Fibroblast of lung (primary cell): ENCODE measurements at places on chromosomes 6 and 20.

GRCh38 chr6:156555116-156555515 is 222.1 kb upstream of the ARID1B start:
- no peak for DNase-seq

GRCh38 chr6:43867996-43868395 is 98.0 kb downstream of the VEGFA start:
- DNase-seq, result no peak

- DNase-seq, result no peak
Measured at GRCh38 chr6:80356000-80356399, 249.5 kb downstream of the BCKDHB start.

DNA sequence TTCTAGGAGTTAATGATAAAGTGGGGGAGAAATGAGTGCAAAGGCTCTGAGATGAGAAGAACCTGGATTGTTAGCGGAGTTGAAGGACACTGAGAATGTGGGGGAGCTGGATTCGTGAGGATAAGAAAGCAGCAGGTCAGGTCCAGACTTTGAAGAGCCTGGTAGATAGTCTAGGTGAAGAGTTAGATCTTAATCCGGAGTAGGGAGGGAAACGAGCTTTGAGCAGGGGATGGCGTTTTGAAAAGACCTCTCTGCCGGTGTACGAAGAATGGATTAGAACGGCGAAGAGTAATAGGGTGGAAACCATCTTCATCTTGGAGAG is 487 bp upstream of the PHF20 start:
- no peak for DNase-seq

DNA sequence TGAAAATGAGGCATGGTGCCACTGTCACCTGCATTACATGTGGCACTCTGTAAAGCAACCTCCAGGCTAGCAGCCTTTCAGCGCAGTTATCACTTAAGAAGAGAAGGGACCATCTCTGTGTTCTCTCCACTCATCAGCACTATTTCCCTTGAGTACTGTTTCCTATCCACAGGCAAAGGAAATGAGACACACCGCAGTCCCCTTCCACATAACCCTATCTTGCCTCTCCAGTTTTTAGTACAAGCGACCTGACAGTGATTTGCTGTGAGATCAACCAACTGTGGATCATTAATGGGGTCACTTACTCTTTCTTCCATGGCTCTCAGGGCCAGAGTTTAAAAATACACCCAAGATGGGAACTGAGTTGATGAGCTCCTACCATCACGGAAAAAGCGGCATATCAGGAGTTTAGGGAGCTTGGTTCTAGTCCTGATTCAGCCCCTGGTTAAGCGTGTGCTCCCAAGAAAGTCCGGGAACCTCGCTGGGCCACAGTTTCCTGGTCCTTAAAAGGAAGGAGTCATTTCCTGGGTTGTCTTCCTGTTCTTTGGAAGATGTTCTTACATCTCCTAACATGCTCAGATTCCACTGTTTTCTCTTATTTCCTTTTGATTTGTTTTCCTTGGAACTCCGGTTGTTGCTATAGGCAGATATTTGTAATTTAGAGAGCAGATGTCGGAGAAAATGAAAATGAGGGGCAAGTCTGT is 27.3 kb downstream of the PRDM1 start:
- DNase-seq, result no peak

DNA sequence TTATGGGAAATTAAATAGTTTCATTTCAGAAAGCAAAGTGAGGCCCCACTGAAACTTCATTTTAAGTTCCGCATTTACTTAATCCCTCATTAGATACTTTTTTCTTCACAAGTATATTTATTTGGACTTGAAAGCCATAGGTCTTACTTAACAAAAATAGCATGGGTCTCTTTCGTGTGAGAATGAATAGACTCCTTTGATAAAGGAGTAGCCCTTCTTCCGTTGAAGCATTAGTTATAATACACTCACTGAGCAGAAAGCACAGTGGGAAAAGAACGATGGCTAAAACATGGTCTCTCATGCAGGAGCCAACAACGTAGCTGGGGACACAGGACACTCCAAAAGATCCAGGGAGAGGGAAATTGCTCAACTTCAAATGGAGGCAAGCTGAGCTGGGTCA is 130.4 kb downstream of the SLC23A2 start:
- no peak for DNase-seq

- DNase-seq, result no peak
Measured at GRCh38 chr6:141133346-141133745, 999.4 kb upstream of the GJE1 start.

DNA sequence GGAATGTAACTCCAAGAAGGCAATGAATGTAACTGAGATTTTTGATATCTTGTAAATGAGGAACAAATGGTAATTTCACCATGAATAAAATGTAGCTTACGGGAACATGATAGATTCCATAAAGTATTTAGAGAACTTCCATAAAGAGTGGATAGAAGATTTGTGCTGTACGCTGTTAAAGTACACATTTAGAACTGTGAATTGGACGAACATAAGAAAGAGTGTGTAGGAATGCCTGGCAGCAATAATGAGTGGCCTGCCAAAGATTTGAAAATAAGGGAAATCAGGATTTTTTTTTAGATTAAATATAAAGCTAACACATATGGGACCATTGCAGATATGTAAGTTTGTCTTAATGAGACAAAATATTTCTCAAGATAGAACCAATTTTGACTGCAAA is 1153.3 kb upstream of the EYS start:
- no peak for DNase-seq

DNA sequence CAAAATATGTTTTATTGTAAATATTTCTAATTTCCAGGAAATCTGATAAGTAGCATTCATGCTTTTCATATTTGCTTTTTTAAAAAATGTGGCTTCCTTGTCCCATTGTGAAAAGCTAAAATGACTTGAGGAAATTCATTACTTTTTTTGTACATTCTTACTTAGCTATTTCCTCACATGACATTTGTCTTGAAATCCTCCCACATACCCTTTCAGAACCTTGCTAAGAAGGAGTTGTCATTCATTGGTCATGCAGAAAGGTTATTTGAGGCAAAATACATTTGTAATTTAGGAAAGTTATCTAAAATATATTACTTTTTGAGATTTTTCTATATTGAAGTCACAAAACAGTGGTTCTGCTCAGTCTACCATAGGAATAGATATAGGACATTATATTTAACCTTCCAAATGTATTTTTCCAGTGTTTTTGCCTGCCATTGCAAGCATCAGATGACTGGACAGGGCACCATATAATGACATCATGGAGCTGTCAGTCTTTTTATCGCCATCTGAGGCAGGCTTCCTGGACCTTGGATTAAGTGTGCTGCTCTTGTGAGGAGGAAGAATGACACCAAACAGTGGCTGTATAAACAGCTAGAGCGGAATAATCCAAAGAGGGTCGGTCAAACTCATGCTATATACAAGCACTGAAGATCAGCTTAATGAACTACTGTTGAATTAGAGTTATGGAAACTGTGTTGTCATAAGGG is 109.4 kb upstream of the HCRTR2 start:
- DNase-seq, result no peak

GRCh38 chr6:139316622-139317317 is 25.0 kb upstream of the TXLNB start:
- peak; percentile 23 for DNase-seq

DNA sequence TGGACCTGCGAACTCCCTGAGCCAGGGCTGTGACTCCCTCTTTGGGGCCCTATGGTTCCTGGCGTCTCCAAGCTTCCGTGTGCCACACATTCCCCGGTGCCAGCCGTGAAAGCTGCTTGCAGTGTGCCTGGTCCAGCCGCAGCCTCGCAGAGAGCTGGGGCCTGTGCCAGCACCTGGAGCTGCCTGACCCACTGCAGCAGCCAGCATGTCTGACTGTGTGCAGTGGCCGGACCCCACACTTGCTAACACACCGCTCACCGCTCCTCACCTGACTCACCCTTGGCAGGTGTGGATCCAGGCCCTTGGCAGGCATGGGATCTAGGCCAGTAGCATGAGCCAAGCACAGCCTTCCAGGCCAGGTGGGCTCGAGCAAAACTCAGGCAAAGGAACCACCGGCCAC is 227.5 kb downstream of the OTOR start:
- DNase-seq, result no peak

- DNase-seq, result no peak
Measured at GRCh38 chr6:126064257-126064747, 78.0 kb downstream of the TRMT11 start.

GRCh38 chr6:38806271-38806670 is 91.2 kb downstream of the DNAH8 start:
- DNase-seq, result no peak

DNA sequence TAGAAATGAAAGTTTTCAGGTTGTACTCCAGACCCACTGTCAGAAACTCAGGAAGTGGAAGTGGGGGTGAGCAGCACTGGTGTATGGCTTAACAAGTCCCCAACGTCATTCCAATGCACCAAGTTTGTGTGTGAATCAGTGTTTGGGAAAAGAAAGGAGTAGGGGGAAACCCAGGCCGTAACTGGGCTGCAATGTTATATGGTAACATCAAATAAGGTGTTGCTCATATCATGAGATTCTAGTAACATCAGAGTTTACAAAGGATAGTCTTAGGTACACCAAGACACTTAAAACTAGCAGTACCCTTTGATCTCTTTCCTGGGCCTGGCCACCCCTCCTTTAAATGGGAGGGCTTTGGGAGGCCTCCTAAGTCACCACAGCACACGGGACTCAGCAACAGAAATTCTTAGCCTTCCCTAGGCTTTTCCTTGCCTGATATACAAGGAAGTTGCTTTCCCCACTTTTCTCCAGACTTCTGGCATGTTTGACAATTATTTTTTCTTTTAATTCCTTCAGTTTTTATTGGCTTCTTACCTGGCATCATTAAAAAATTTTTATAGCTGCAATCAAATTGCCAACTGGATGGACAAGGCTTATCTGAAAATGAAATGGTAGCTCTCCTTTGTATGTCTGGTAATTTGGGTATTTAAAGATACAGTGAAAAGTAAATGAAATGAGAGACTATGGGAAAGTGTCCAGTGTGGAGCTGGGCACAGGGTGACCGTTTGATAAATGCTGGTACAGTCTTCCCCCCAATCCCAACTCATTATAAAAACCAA is 15.1 kb downstream of the E2F3 start:
- no peak for DNase-seq

DNA sequence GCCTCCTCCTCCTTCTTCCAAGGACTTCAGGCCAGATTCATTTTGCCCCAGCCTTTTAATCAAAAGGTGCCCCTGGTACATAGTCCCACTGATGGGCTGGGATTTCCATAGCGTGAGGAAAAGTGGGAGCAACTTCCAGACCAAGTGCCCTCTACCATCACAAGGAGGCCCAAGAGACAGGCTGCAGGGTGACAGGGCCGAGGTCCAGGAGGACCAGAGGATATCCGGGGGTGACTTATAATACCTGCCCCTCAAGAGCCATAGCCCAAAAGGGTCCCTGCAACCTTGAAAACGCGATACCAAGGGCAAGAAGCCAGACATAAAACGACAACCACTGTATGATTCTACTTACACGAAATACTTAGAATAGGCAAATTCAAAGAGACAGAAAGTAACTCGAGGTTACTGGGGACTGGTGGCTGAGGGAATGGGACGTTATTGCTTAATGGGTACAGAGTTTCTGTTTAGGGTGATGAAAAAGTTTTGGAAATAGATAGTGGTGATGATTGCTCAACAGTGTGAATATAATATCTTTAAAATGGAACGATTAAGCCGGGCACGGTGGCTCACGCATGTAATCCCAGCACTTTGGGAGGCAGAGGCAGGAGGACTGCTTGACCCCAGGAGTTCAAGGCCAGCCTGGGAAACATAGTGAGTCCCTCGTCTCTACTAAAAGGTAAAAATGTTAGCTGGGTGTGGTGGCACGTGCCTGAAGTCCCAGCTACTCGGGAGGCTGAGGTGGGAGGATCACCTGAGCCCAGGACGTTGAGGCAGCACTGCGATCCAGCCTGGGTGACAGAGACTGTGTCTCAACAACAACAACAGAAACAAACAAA is 71.9 kb downstream of the NOL4L start:
- no peak for DNase-seq

GRCh38 chr20:50625986-50626677 is 65.2 kb downstream of the RIPOR3 start:
- peak; percentile 23 for DNase-seq

DNA sequence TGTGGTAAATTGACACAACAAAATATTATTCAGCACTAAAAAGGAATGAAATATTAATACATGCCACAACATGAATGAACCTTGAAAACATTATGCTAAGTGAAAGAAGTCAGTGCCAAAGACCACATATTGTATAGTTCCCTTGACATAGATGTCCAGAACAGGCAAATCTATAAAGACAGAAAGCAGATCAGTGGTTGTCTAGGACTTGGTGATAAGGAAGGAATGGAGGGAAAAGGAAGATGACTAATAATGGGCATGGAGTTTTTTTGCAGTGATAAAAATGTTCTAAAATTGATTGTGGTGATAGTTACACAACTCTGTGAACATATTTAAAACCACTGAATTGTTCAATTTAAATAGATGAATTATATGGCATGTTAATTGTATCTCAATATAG is 32.5 kb downstream of the TBX18 start:
- DNase-seq, result no peak

DNA sequence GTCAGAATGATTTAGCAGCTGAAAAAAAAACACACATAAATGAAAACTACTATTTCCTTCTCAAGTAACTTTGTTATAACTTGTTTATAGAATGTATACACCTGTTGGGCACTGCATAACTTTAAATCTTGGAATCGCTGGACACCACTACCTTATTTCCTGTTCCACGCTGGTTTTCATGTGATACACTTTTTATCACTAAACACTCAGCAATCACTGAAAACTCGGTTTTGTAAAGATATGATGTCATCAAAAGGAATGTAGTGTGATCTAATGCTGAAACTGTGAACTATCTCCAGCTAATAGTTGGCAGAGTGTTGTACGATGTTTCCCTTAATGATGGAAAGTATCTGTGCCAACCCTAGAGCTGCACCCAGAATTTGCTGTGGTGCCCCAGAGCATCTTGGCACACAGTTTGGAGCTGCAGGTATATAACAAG is 127.9 kb downstream of the BACH2 start:
- DNase-seq, result peak; percentile 85

GRCh38 chr6:75081921-75082320 is 123.9 kb downstream of the COL12A1 start:
- DNase-seq, result no peak

GRCh38 chr6:16758163-16758975 is 2.9 kb downstream of the ATXN1 start:
- DNase-seq, result peak; percentile 58

DNA sequence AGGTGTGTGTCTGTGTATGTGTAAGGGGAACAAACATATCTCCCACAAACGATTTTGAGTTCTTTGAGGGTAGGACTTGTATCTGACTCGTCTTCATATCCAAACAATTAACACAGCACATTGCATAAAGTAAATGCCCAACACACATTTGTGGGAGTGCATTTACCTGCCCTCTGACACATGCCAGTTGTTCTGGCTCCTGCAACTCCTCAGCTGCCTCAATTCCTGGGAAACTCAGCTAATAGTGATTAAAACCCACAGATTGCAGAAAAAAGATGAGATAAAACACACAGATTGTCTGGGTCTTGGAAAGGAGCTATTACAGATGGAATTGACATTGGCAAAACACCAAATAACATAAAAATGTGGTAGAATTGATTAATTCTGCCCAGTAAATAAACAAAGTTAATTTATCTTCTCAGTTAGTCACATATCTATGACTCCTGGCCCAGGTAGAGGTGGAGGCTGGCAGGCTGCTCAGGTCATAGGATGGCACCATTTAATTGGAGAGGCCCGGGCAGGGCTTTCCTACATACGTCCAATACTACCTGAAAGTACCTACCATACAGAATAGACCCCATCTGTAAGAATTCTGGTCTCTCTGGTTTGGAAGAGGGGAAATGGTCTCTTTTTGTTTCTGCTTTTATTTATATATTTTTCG is 71.5 kb upstream of the IFNGR1 start:
- DNase-seq, result no peak
